ENCODE measurements at places on chromosomes 7 and 10. TPM values are rescaled to one million over a fixed set of nuclear protein-coding genes. Genes with fewer than 3 reads are reported as not detected.

LRRN3 gene
- polyA plus RNA-seq = 0.05 TPM

DNA sequence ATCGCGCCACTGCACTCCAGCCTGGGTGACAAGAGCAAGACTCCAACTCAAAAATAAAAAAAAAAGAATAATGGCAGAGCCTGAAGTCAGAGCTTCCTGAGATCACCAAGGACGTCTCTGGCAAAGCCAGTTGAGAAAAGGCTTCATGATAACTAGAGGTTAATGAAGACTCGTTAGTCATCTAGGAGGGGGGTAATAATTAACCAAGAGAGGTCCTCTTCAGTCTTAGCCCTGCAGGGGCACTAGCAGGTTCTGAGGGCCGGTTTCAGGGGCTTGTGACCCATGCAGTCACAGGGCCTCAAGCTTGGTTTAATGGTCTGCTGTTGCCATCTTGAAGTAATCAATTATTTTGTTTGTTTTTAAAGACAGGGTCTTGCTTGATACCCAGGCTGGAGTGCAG, 28.6 kb upstream of the PROSER2 start:
- peak; percentile 68 for DNase-seq

DNA sequence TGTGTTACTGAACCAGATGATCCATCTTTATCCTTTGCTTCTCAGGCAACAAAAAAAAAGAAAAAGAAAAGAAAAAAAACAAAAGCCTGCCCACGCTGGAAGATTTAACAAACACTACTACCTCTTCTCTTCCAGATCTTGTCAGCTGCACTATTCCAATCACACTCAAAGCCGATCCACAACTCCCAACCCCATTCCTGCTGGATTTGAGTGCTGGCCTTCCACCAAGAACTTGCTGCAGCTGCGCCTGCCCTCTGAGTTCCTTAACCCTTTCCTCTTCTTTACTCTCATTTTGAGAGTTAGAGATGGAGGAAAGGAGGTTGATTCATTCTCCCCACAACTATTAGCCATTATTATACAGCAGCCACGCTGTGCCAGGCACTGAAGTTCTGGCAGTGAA, 16.0 kb upstream of the ITGA8 start:
- no peak for DNase-seq

- DNase-seq = no peak
Measured at GRCh38 chr10:69891057-69891617, 89.4 kb downstream of the COL13A1 start.

DNA sequence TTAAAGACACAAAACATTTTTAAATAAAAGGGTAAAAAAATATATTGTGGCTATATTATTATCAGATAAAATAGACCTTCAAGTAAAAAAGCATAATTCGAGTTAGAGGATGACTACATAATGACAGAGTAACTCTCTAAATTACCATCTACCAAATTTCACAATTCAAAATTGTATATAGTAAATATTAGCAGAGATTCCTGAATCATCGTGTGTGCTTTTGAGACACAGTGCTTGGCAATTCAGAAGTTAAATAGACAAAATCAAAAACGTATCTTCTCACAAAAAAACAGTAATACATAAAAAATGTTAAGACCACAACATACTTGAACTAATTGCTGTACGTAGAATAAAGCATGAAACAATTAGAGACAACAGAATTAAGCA, 110.4 kb downstream of the AHR start:
- peak; percentile 39 for DNase-seq

DNA sequence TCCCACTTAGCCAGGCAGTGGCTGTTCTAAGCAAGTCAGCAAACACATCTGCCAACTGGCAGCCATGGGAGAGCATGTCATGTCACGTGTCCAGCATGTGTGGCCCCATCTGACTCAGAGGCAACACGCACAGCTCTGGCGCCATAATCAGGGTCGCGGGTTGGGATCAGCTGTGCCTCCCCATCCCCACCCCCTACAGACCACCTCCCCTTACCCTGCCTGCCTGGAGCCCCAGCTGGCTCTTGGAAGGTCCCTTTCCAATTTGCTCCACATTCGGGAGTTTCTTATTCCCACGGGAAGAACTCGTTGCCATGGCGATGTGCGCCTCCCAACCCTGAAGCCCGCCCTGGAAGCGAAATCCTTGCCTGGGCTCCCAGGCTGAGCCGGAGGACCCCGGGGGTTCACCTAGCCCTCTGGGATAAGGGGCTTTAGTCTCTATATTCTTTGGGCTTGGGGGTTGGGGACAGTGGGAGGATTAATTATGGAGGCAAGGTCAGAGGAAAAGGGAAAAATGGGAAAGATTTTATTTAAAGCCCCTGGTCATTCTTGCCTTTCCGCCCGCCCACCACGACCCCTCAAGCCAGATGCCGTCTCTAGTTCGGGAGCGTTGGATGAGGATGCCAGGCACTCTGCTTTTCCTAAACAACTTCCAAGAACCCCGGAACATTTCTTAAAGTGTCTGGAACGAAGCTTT, 283.7 kb downstream of the ZEB1 start:
- DNase-seq = peak; percentile 30

DNA sequence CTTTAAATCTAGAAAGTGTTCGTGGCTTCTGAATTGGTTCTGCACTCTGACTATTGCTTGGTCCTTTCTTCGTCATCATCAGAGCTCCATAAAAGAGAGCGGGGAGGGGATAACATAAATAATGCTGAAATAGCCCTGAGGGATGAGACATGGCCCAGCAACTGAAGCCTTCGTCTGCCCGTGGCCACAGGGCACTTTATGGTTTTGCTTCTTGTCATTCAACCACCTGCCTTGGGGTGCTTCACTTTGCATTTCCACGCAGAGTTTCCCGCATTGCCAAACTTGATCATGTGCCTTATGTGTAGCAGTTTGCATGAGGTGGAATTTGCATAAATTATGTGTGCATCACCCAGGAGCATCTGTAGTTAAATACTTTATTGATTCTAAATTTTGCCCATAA, 15.9 kb downstream of the GSTO2 start:
- no peak for DNase-seq

DNA sequence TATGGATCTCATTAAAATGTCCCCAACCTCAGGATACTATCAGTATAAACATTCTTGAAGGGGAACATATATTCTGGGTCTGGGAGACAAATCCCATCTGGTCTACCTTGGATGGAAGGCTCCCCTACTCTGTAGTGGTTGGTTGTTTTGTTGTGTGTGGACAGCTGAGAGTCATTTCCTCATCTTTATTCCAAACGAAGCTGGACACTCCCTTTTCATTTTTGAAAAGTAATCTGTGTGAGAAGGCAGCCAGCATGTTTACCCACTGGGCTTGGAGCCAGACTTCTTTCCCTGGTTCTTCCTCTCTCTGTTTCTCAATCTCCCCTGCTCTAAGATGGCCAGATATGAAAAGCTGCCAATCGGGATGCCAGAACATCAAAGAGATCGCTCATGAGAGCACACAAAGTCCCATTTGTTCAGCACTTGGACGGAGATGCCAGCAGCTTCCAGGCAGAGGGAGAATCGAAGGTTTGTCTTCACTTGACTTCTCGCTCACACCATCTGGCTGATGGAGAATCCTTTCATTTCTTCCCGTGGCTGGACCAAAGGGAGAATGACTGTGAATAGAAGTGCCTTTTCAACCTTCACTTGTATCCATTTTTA, 108.1 kb upstream of the AGR3 start:
- peak; percentile 96 for DNase-seq

DNA sequence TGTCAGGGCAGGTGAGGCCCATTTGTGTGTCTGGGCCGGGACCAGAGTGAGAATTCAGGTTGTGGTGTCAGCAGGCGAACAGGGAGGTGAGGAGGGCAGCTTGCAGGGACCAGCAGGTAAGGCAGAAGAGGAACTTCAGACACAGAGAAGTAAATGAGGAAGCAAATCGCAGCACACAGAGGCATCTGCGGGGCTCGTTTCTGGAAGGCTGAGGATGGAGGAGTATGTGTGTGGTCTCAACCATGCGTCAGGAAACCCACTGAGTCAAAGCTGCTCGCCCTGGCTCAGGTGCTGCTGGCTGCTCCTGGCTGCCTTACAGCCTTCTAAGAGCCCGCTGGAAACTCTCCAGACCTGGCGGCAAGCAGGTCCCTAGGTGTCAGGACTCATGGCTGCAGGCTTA, 26.9 kb upstream of the PITRM1 start:
- no peak for DNase-seq

- no peak for DNase-seq
Measured at GRCh38 chr10:86361156-86362128, 5.2 kb downstream of the GRID1 start.

GCK gene
- 0.12 TPM for polyA plus RNA-seq

DNA sequence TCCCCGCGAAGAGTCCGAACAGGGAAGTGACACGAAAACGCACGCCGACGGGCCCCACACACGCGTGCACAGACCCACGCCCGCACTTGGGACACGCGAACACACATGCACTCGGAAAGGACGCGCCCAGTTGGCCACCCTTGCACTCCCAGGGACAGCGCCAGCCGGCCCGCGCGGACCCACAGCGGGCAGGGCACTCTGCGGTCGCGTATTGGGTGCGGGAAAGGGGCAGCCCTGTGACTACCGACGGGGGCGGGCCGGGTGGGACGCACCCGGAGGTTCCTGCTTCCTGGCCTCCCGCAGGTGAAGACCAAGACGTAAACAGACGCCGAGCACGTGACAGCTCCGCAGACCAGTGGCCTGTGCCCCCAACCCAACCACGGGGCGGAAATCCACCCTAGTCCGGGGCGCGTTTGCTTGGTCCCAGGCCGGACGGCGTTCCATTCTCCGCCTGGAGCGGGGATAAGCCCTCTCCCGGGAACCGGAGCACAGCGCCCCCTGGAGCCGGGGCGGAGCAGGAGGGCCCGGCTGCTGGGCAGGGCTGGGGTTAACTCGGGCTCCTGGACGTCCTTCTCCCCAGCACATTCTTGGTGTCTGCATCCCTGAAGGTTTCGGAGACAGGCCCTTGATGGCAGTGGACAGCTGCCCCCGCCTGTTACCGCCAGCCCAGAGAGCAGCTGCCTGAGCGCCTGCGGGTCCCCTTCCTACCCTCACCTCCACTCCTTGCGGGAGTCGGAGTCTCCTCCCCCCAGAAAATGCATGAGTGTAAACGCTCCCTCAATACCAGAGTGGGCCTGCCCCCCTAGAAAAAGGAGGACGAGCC, 2.0 kb upstream of the LZTS2 start:
- DNase-seq = peak; percentile 94

PLCE1 gene
- polyA plus RNA-seq = 10.7 TPM

NUP205 gene
- polyA plus RNA-seq = 54.8 TPM

GRCh38 chr10:88499569-88500470, 83.3 kb downstream of the RNLS start:
- DNase-seq = no peak

APBB1IP gene
- 7.5 TPM for polyA plus RNA-seq

- DNase-seq = no peak
Measured at GRCh38 chr10:126331101-126331500, 57.2 kb downstream of the ADAM12 start.

GRCh38 chr7:104922182-104923009, 91.6 kb upstream of the KMT2E start:
- DNase-seq = no peak

DNA sequence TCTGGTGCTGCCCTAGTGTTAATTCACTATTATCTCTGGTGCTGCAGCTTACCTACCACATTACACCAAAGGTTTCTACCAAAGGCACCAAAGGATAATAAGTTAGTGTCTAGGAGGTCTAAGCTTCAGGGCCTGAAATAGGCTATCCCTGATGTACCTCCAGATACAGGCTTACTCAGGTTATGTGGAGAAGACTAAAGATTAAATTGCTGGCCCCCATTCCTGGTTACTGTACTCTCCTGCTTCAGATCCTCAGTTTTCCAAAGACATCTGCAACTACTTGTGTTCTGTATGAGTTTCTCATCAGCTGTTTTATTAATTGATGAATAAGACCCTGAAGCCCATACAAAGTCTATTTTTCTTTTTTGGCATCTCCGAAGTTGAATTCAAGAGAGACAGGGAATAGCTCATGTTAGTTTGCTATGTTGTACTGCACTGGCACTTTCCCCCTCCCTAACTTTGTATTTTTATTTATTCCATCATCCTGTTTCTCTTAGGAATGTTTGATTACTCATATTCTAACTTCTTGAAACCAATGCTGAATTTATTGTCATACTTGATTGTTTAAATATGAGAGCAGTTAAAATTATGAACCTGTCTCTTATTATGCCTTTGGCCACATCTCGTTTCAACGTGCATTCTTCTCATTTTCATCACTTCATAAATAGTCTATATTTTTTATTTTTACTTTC, 85.9 kb downstream of the PON1 start:
- no peak for DNase-seq

SOSTDC1 gene
- not detected for polyA plus RNA-seq

DNA sequence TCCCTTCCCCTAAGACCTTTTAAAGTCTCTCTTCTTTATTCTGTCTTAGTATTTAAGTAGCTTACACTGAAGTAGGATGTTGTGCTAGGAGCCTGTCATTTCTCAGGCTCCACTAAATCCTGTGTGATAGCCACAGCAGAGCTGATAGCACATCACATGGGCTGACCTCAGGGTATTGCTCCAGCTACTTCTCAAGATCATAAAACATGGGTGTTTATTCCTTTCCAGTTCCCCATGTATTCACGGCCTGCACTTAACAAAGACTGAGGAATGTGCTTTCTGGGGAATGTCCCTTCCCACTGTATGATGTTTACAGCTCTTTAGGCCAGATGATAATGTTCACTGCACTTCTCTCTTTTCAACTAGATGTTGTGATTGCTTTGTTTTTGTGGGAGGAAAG, 1086.8 kb downstream of the KCNMA1 start:
- DNase-seq = no peak

DNA sequence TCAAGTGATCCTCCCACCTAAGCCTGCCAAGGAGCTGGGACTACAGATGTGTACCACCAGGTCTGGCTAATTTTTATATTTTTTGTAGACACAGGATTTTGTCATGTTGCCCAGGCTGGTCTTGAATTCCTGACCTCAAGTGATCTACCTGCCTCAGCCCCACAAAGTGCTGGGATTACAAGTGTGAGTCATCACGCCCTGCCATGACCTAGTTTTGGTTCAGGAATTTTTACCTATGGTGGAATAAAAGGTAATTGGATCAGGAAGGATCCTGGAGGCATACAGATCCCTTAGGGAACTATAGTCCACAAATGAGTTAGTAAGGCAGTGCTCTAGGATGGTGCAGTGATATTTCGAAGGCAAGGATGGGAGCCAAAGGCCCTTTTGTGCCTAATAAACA, 717.9 kb downstream of the PHTF2 start:
- no peak for DNase-seq

DNA sequence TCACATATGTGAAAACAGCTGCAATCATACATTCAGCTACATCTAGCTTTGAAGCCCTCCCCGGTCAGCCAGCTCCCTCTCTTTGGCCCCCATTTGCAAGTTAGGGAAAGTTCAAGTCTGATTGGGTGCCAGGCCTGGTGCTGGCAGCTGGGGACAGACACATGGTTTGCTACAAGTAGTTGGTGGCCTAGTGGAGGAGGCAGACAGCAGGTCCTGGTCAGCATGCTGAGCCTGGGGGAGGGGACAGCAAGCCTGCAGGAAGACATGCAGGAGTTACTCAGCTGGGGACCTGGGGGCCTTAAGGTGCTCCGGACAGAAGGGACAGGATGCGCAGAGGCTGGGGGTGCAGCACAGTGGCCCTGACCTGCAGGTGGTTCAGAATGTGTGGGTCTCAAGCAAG, 956.9 kb upstream of the ZNF722 start:
- DNase-seq = no peak

- DNase-seq = no peak
Measured at GRCh38 chr10:127449490-127449889, 99.6 kb upstream of the NPS start.

All from A549 (cell line).